ENCODE measurements at places on chromosomes 11 and 22.

- no peak for DNase-seq
Observed at GRCh38 chr22:25448435-25449051, 115.9 kb upstream of the GRK3 start.

GRCh38 chr22:29877620-29878019, 5.4 kb upstream of the MTMR3 start:
- DNase-seq, result no peak

GRCh38 chr11:75133976-75134375, 16.9 kb upstream of the SLCO2B1 start:
- no peak for DNase-seq

DNA sequence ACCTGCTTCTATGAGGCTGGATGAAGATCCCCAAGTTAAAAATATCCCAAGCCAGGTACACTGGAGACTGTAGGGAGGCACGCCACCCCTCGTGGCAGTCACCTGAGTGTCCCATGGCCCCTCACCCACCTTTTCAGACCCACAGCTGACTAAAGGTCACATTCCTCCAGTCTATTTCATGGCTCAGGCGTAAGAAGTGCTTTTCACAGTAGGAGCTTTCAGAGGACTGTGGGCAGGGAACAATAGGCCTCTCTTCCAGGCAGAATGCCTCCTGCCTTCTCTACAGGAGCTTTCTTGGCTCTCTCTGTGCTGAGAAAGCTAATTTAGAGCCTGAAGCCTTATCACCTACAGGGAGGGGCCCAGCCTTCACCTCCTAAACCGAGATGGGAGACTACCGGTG, 73.8 kb downstream of the C11orf58 start:
- DNase-seq, result no peak

- DNase-seq, result no peak
Observed at GRCh38 chr11:15197696-15198095, 83.0 kb downstream of the INSC start.

GRCh38 chr11:70252844-70253243, 17.6 kb upstream of the PPFIA1 start:
- DNase-seq, result no peak

- DNase-seq, result no peak
Observed at GRCh38 chr11:119518746-119519730, 96.1 kb upstream of the THY1 start.

DNA sequence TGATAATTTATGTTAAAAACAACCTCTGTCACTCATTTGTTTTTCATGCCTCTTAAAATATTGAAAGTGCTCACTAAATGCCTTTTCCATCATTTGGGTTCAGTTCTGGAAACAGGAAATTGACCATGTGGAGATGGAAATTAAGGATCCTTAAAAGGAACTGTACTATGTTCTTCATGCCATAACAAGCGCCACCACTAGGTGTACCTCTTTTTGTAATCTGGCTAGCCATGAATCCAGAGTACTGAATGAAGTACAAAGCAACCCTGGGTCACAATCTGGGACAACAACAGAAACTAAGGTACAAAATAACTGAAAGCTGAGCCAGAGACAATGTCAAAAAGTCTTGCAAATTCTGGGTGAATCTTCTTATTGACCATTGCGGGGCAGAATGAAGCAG, 559.1 kb downstream of the FAM181B start:
- no peak for DNase-seq

DNA sequence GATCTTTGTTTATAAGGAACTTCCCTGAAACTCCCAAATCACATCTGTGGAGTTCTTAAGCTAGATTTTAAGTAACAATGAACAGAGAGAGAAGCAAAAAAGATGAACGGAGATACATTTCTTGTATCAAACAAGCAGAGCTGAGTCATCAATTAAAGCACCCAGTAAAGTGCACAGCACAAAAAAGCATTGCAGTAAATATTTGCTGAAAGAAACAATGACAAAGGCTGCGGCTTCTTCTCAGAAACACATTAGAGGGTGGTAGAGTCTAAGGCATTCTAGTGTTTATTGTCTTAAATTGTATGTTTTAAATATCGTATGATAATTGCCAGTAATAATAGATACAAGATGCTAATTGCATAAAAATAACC, 941.6 kb upstream of the CHORDC1 start:
- no peak for DNase-seq

GRCh38 chr22:30132290-30132996, 52.2 kb downstream of the HORMAD2 start:
- DNase-seq, result no peak

GRCh38 chr11:126929179-126930061, 71.2 kb downstream of the KIRREL3 start:
- no peak for DNase-seq

DNA sequence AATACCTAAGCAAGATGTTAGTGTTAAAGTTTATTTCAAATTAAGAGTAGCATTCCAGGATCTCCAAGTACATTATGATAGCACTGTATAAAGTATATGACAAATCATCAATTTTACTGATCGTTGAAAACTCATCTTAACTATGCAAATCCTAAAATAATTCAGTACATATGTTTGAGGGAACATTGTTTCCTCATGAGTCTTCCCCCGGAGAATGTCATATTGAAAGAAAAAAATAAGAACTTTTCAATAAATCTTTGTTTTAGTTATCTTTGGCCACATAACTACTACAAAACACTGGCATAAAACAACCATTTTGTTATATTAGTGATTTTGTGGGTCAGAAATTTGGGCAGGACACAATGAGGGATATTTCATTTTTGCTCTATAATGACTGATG, 135.4 kb downstream of the METTL15 start:
- no peak for DNase-seq

DNA sequence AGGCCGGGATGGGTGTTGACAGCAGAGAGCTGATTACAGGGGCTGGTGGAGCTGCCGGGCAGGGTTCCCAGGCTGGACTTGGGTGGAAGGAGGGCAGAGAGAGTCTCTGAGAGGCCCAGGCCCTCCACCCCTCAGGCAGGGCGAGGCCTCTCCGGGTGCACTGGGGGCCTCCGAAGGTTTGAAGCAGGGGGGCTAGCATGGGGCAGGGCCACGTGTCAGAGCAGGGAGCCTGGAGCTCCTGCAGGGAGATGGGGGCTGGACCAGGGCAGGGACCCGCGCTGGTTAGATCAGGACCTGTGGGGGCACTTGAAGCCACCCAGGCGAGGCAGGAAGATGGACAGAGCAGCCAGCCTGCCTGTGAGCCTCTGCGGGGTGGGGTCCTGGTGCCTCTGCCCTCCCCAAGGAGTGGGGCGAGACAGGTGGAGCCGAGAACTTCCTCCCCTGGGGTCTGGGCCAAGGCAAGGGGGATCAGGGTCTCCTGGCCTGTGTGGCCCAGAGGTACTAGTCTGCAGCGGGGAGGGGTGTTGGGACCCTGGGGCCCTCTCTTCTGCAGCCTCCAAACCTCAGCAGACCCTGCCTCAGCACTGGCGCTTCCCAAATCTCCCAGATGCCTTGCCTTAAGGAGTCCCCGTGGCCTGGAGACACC, 911 bp downstream of the PANX2 start:
- DNase-seq, result no peak

DNA sequence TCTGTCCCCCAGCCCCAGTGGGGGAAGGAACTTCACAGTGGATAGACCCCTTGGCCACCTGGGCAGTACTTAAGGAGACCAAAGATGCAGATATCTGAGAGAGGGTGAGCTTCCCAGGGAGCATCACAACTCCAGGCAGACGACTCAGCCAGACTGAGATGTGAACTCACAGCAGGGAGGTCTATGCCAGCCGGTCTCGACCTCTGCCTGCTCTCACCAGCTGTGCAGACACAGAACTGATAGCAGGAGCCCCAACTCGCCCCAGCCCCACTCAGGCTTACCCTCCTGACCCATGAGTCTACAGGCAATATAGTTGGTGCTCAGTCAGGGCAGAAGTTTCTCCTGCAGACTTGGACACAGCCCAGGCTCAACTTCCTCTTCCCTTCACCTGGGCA, 29.7 kb upstream of the ACCSL start:
- no peak for DNase-seq

DNA sequence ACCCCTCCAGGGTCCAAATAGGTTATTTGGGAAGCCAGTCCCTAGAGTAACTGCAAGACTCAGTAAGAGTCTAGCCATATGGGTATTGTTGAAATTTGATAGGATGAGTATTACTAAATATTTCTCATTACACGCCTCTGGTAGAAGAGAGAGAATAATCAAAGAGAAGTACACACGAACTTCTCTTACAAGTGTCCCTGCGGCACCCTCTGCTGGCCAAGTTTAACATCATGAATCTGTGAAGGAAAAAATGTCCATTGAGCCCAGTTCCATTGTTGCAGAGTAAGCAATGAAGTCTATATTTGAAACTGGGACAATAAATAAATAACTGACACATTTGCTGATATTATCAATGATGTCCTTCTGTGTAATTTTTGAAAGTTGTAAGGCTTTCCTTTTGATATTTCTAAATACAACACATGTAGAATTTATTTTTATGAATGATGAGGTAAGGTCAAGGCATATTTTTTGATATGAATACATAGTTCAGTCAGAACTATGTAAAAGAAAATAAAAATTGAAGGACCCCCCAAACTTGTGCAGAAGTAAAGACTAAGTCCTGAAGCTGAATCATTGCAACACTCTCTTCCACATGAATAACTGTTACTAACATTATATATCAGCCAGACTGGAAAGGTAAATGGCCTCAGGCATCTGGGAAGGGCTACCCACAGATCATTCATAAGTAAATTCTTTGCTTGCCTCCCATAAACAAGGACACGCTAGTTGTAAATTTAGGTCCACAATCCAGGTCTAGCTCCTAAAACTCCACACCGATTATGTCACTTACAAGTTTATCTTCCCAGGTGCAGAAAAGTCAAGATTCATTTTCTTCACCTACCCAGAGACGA, 10.0 kb downstream of the OR51L1 start:
- DNase-seq, result peak; percentile 39

GRCh38 chr22:37623075-37624016, 14.7 kb downstream of the GGA1 start:
- no peak for DNase-seq

DNA sequence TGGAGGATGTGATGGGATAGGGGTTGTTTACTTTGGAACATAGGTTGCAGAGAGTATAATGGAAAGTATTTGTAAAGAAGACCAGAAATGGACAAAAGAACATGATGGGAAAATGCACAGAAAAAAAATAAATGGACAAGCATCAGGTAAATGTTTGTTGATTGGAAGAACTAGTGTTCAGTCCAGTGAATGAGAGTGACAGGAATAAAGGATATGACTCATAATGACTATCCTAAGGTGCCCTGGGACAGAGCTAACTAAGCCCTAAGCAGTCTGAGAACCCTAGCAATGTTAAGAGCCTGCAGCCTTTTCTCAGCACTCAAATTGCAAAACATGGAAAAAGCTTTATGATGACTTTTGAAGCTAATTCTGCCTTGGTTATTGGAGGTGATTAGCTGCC, 732.8 kb upstream of the ANO5 start:
- DNase-seq, result no peak

GRCh38 chr11:101707477-101707876, 123.7 kb upstream of the TRPC6 start:
- no peak for DNase-seq

DNA sequence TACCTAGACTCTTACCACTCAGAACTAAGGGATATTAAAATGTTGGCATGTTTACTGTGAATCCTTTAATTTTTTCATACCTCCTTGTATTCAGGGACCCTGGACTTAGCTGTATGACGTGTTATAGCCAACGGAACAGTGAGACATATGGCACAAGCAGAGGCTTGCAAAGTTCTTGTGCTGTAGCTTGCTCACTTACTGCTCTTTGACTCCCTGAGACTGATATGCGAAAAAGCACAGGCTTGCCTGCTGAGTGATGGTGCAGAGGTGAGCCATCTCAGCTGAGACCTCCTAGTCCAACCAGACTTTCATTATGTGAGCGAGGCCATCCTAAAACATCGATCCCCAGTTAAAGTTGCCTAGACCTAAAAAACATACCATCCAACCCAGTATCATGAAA, 811.0 kb downstream of the METTL15 start:
- no peak for DNase-seq

DNA sequence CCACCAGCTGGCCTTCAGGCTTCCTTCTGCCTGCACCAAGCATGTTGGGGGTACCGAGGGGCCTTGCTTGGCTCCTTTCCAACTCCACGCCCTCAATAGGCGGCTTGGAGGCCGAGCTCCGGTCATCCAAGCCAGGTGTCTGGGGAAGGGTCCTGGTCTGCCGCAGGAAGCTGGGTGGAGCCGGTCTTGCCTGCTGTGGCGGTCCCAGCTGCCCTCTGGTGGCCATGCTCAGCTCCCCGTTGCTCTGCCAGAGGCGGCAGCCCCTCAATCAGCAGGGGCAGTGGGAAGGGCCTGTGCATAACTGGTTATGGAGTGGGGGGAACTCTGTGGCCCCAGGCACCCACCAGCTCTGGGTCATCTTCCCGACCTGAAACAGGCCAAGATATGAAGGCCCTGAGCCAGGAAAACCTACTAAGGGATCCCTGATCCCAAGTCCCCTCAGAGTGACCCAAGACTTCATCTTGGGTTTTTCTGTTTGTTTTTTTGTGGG, 3.2 kb downstream of the ARVCF start:
- DNase-seq, result no peak

DNA sequence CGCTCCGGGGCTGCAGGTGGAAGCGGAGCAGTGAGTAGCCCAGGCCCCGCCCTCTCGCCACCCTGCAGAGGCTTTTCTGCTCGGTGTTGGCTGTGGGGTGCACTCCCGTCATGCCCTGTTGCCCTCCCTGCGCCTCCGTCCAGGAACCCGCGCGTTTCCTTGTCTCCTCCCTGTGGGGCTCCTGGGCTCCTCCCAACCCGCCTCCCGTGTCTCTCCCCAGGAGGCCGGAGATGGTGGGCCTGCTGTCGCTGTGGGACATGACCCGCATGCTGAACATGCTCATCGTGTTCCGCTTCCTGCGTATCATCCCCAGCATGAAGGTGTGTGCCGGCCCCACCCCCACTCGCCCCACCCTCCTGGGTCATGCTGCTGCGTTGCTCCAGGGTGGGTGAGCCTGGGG, 32.4 kb downstream of the TPCN2 start:
- no peak for DNase-seq

DNA sequence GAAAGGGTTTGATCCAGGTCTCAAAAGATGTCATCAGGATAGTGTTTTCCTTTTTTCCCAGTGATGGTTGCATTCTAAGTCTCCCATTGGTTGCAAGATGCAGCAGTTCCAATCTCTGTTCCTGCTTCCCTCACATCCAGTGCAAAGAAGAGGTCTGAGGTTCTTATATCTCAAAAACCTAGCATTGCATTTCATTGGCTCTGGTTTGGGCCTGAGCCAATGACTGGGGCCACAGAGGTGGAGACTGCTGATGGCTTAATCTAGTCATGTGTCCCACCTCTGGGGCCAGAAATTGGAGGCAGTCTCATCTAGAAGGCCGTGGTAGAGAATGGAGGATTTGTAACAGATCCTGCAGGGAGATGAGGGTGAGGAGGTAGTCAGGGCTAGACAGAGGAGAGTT, 13.2 kb upstream of the MICAL2 start:
- no peak for DNase-seq

- DNase-seq, result no peak
Observed at GRCh38 chr11:69868871-69869270, 49.7 kb upstream of the FGF3 start.

GRCh38 chr11:45145379-45146071, 914 bp upstream of the PRDM11 start:
- no peak for DNase-seq

- no peak for DNase-seq
Observed at GRCh38 chr11:19880088-19880345, 167.4 kb downstream of the NAV2 start.

GRCh38 chr11:33989461-33989860, 62.1 kb upstream of the CAPRIN1 start:
- DNase-seq, result no peak

- DNase-seq, result no peak
Observed at GRCh38 chr11:25456211-25456610, 875.7 kb upstream of the ANO3 start.

GRCh38 chr11:85086504-85087284, 540.5 kb downstream of the DLG2 start:
- no peak for DNase-seq

- no peak for DNase-seq
Observed at GRCh38 chr22:32650553-32651345, 150.8 kb upstream of the TIMP3 start.

All from prostate gland (tissue), 2 donors.